Panc1 (cell line): ENCODE measurements at places on chromosomes 12 and 14. TPM values are rescaled to one million over a fixed set of nuclear protein-coding genes. Genes with fewer than 3 reads are reported as not detected.

GRCh38 chr14:56156096-56156495 is 37.9 kb downstream of the PELI2 start:
- H3K4me3 ChIP-seq = no peak overlapping the region
- no peak for DNase-seq
- peaks cover 2% of the 10 kb centered on the region; the same call in 1 of the 2 replicates for H3K27me3 ChIP-seq
- H3K27ac ChIP-seq = no peak overlapping the region
- H3K4me1 ChIP-seq = no peaks in the 10 kb centered on the region
- H3K36me3 ChIP-seq = no peaks in the 10 kb centered on the region

DNA sequence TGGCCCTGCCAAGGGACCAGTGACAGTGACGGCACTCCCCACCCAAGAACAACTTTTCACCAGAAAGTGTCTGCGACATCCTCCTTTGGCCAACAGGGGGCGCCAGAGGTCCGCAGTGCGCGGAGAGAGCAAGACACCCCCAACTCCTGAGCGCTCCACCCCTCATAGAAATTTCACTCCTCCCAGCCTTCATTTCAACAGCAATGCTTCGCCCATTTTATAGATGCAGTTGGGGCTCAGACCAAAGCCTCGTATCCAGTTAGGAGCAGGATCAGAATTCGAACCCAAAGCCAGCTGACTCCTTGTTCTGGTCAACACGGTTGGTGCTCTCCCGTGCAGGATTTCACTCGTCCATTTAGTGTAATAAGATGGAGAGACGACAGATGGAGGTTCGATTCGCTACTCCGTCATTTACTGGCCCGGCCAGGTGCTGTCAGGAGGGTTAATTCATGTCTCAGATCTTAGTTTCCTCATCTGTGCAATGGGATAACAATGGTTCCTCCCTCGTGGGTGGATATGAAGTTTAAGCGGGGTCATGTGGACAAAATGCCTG is 2.4 kb upstream of the POP5 start:
- peak overlapping the region; percentile 37 for H3K4me3 ChIP-seq
- H3K27me3 ChIP-seq = no peaks in the 10 kb centered on the region
- DNase-seq = peak; percentile 20
- peaks cover 14% of the 10 kb centered on the region; the same call in 1 of the 2 replicates for H3K4me1 ChIP-seq
- peaks cover 5% of the 10 kb centered on the region; the same call in 1 of the 2 replicates for H3K36me3 ChIP-seq

DNA sequence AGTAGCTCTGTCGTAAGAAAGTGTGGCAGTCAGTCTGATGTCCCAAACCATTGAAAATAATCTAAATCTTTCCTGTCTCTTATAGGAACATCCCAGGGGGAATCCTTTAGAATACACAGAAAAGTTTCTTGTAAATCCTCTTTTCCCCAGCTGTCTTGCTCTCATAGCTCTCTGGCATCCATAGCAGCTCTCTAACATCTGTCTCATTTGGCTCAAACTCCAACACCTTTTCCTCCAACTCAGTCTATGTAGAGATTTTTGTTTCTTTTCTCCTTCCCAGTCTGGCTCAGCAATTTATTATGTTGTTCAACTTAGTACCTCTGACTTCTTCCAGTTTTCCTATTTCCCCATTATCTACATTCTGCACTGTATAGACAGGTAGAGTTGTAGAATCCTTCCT is 84.4 kb upstream of the NEDD1 start:
- no peaks in the 10 kb centered on the region for H3K4me1 ChIP-seq
- H3K27ac ChIP-seq = no peak overlapping the region
- no peaks in the 10 kb centered on the region for H3K36me3 ChIP-seq
- DNase-seq = no peak
- H3K27me3 ChIP-seq = no peaks in the 10 kb centered on the region
- H3K4me3 ChIP-seq = no peak overlapping the region

- H3K27ac ChIP-seq = no peak overlapping the region
- H3K4me1 ChIP-seq = 0 out of 2 replicates have a peak, but pooled peaks cover 2% of the 10 kb centered on the region
- no peak overlapping the region for H3K4me3 ChIP-seq
- no peaks in the 10 kb centered on the region for H3K27me3 ChIP-seq
Observed at GRCh38 chr12:131559517-131560516, 151.1 kb upstream of the SFSWAP start.

DNA sequence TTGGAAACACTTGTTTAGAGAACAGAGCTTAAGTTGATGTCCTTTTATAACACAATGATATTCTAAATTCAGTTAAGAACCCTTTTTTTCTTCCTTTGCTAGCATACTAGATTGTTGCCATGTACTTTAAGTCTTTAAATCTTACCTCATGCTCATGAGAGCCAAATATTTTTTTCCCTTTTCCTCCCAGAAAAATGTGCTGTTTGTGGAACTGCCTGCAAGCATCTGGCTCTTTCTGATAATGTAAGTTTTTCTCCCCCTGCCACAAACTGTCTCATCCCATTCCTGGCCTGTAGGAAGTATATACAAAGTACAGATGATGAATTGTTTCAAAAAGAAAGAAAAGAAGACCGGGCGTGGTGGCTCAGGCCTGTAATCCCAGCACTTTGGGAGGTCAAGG is 5.3 kb downstream of the RNF212B start:
- H3K36me3 ChIP-seq = no peaks in the 10 kb centered on the region
- DNase-seq = no peak
- H3K27me3 ChIP-seq = peaks cover 3% of the 10 kb centered on the region; the same call in 1 of the 2 replicates
- no peaks in the 10 kb centered on the region for H3K4me1 ChIP-seq
- H3K4me3 ChIP-seq = no peak overlapping the region

- no peak overlapping the region for H3K4me3 ChIP-seq
- no peak overlapping the region for H3K27ac ChIP-seq
- H3K27me3 ChIP-seq = no peaks in the 10 kb centered on the region
- no peak for DNase-seq
- H3K4me1 ChIP-seq = no peaks in the 10 kb centered on the region
Observed at GRCh38 chr14:84726471-84726870, 803.5 kb upstream of the FLRT2 start.

DNA sequence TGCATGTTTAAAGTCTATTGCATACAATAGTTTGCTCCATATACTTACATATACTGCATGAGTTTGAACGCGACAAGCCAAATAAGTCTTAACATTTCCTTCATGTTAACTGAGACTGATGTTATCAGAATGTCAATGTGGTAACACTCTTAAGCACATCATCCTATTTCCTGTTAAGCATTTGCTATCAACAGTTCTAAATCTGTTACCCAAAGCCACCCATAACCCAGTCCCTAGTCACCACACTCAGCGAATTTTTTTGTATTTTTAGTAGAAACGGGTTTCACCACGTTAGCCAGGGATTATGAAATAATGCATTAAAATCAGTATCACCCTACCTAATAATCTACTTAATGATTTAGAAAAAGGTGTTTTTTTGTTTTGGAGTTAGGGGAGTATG is 39.4 kb downstream of the HNRNPC start:
- H3K4me1 ChIP-seq = no peaks in the 10 kb centered on the region; the same call in 1 of the 2 replicates
- H3K4me3 ChIP-seq = no peak overlapping the region
- H3K36me3 ChIP-seq = peaks cover 45% of the 10 kb centered on the region
- no peak for DNase-seq

- no peaks in the 10 kb centered on the region for H3K27me3 ChIP-seq
- DNase-seq = no peak
- no peak overlapping the region for H3K4me3 ChIP-seq
- no peaks in the 10 kb centered on the region for H3K4me1 ChIP-seq
- no peak overlapping the region for H3K27ac ChIP-seq
Observed at GRCh38 chr12:57176846-57177245, 29.4 kb upstream of the LRP1-AS start.

- no peak overlapping the region for H3K27ac ChIP-seq
- H3K36me3 ChIP-seq = no peaks in the 10 kb centered on the region
- H3K27me3 ChIP-seq = no peaks in the 10 kb centered on the region
- DNase-seq = no peak
- peaks cover 18% of the 10 kb centered on the region for H3K4me1 ChIP-seq
Observed at GRCh38 chr14:105465209-105466031, 9.2 kb upstream of the CRIP2 start.

DNA sequence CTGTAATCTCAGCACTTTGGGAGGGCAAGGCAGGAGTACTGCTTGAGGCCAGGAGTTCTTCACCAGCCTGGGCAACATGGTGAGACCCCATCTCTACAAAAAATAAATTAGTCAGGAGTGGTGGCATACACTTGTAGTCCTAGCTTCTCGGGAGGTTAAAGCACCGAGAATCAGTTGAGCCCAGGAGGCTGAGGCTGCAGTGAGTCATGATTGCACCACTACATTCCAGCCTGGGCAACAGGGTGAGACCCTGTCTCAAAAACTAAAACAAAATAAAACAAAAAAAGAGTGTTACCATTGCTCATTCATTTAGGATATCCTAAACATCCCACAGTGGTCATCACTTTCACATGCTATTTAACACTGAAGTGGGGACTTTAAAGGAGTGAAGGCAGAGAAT is 7.8 kb downstream of the NEK9 start:
- H3K4me1 ChIP-seq = peaks cover 9% of the 10 kb centered on the region; the same call in 1 of the 2 replicates
- H3K27ac ChIP-seq = no peak overlapping the region
- H3K27me3 ChIP-seq = no peaks in the 10 kb centered on the region
- H3K36me3 ChIP-seq = peaks cover 6% of the 10 kb centered on the region; the same call in 1 of the 2 replicates
- no peak for DNase-seq
- no peak overlapping the region for H3K4me3 ChIP-seq

DNA sequence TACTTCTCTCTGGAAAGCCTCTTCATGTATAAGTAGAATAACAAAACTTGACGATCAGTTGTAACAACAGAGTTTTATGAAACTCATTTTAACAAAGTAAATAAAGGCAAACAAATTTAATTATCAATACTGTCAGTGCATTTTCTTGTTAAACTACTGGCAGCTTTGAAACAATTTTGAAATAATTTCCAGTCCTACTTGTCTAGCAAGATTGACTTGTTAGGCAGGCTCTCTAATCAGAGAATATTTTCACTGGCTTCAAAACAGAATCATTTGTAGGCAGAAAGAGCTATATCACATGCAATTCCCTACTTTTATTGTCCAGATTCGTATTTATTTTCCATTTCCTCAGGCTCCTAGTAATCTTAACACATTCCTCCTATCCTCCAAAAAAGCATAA is 45.9 kb upstream of the SLC6A13 start:
- H3K36me3 ChIP-seq = peaks cover 24% of the 10 kb centered on the region
- H3K4me3 ChIP-seq = no peak overlapping the region
- no peak overlapping the region for H3K27ac ChIP-seq
- no peaks in the 10 kb centered on the region for H3K27me3 ChIP-seq

- no peaks in the 10 kb centered on the region for H3K4me1 ChIP-seq
- H3K4me3 ChIP-seq = no peak overlapping the region
- no peak overlapping the region for H3K27ac ChIP-seq
- DNase-seq = no peak
- no peaks in the 10 kb centered on the region for H3K36me3 ChIP-seq
Observed at GRCh38 chr14:89891055-89891454, 63.5 kb downstream of the EFCAB11 start.

DNA sequence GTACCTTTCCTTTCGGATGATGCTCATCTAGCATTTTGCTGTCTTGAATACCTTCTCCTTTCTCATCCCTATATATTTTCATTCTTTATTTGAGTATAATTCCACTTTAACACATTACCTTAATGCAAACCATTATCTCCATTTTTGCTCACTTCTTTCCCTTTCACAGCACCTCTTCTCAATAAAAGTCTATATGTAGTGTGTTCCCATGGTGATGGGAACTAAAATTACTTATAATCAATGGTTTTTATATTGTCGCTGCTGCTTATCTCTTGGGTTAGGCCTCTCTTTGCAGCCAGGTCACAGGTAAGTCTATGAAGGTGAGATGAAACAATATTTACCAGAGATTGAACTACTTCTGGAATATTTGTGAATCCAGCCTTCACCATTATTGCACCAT is 121.6 kb upstream of the FGD4 start:
- H3K27me3 ChIP-seq = no peaks in the 10 kb centered on the region
- H3K27ac ChIP-seq = no peak overlapping the region
- DNase-seq = no peak
- no peaks in the 10 kb centered on the region for H3K4me1 ChIP-seq
- H3K4me3 ChIP-seq = no peak overlapping the region

GRCh38 chr12:26271889-26272492 is 76.6 kb downstream of the SSPN start:
- H3K4me3 ChIP-seq = no peak overlapping the region
- H3K36me3 ChIP-seq = no peaks in the 10 kb centered on the region
- no peak for DNase-seq
- H3K27ac ChIP-seq = peak overlapping the region; percentile 98
- H3K27me3 ChIP-seq = no peaks in the 10 kb centered on the region
- peaks cover 60% of the 10 kb centered on the region for H3K4me1 ChIP-seq

- no peak overlapping the region for H3K27ac ChIP-seq
- 0 out of 2 replicates have a peak, but pooled peaks cover 5% of the 10 kb centered on the region for H3K4me1 ChIP-seq
- no peaks in the 10 kb centered on the region for H3K27me3 ChIP-seq
- H3K4me3 ChIP-seq = no peak overlapping the region
- no peaks in the 10 kb centered on the region for H3K36me3 ChIP-seq
Observed at GRCh38 chr14:93081876-93082570, 33.7 kb downstream of the ITPK1 start.

GRCh38 chr14:69325086-69325485 is 65.1 kb downstream of the GALNT16 start:
- no peaks in the 10 kb centered on the region for H3K27me3 ChIP-seq
- DNase-seq = no peak
- H3K4me1 ChIP-seq = no peaks in the 10 kb centered on the region
- H3K27ac ChIP-seq = no peak overlapping the region
- no peaks in the 10 kb centered on the region for H3K36me3 ChIP-seq

DNA sequence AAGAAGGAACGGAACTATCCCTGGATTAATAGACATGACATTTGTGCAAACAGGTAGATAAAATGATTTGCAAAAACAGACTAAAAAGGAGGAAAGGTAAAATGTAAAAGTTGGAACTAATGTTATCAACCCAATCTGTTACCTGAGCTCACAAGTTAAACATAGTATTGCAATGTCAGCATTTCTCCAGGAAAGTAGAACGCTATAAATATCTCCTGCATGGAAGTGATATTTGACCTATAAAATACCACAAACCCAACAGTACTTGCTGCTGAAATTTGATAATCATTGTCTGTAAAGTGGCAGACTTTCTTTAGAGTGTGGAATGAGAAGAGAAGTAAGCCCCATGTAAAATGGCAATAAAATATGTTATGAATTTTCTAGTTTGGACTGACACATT is 1435.7 kb downstream of the LRFN5 start:
- H3K27me3 ChIP-seq = no peaks in the 10 kb centered on the region
- no peak overlapping the region for H3K4me3 ChIP-seq
- DNase-seq = no peak
- H3K27ac ChIP-seq = no peak overlapping the region

The WNT1 gene
- total RNA-seq = not detected

The LIN7A gene
- not detected for total RNA-seq

The PYGL gene
- 23.0 TPM for total RNA-seq

The TMBIM4 gene
- 115 TPM for total RNA-seq

The TAS2R7 gene
- total RNA-seq = not detected

The FRS2 gene
- 26.6 TPM for total RNA-seq

The IL31 gene
- not detected for total RNA-seq

The TMEM30B gene
- total RNA-seq = 0.10 TPM

The ATXN7L3B gene
- 18.0 TPM for total RNA-seq

The LBHD2 gene
- total RNA-seq = not detected

The LRRIQ1 gene
- total RNA-seq = 0.15 TPM
